ENCODE measurements at places on chromosomes 7 and 10.

GRCh38 chr10:6230315-6230714 is 27.6 kb downstream of the PFKFB3 start:
- DNase-seq = no peak

DNA sequence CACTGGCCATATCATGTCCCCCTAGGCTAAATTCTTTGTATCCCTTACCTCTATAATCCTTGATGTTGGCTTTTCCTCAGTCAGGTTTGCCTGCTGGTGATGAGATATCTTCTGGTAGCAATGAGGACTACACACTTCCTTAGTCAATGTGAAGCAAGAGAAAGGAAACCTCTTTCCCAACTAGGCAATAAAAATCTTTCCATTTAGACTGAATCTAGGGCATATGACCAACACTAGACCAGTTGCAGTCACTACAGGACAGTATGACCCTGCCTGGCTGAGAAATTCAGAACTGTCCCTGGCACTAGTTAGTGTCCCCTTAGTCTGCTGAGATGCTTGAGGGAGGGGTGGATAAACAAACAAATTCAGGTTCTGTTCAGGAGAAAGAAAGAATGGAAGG is 142.6 kb downstream of the RNLS start:
- no peak for DNase-seq

GRCh38 chr7:141600168-141601006 is 49.2 kb downstream of the AGK start:
- DNase-seq = no peak

- DNase-seq = no peak
Observed at GRCh38 chr10:95987685-95988426, 55.5 kb upstream of the CCNJ start.

- DNase-seq = no peak
Observed at GRCh38 chr10:50928190-50928552, 42.7 kb upstream of the A1CF start.

- no peak for DNase-seq
Observed at GRCh38 chr7:105389088-105389650, 448 bp upstream of the SRPK2 start.

GRCh38 chr10:112137154-112137987 is 46.2 kb downstream of the GPAM start:
- peak; percentile 16 for DNase-seq

DNA sequence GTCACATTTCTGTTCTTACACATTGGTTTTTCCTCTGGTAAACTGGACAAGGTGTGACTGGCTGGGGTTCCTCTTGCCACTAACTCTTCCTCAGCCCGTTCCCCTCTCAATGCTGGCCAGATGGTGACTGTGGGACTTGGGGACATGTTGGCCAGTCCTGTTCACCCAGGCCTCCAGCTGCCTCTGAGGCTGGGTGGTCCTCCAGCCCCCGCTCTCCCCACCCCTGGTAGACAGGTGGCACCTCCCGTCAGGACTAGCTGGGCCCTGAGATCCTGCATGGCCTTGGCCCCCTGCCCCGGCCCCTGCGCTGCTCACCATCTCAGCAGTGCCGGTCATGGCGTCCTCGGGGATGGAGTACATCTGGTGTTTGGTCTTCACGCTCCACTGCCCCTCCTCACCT is 10.8 kb upstream of the MYL7 start:
- DNase-seq = no peak

- no peak for DNase-seq
Observed at GRCh38 chr7:28301148-28301641, 111.1 kb upstream of the CREB5 start.

- DNase-seq = no peak
Observed at GRCh38 chr10:29465384-29465783, 169.4 kb downstream of the SVIL start.

DNA sequence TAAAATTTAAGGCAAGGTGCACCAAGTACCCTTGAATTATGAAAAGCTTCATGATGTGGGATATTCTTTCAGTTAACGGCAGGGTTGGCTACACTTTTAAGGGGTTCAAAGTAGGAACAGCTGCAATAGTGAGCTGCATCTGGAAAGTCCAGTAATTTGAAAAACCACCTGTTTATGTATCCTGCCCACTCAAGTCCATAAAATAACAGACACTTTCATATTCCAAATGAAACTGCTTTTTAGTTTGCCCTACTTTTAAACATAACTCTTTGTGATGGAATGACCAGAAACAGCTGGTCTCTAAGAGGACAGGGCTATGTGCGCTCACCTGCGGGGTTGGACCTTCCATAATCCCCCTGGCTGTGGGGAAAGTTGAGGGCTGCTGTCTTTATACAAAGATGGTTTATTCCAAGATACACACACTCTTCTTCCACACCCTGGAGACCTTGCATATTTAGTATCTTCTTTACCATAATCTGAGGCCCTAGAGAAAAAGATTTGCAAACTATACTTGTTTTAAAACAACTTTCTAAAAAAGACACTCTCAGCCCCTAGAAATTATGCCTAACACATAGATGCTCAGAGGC is 7.4 kb downstream of the CAV1 start:
- DNase-seq = no peak

GRCh38 chr10:7986851-7987250 is 67.6 kb upstream of the GATA3 start:
- DNase-seq = peak; percentile 2

GRCh38 chr7:1237704-1238255 is 5.1 kb downstream of the UNCX start:
- DNase-seq = no peak

- DNase-seq = no peak
Observed at GRCh38 chr7:73820013-73820412, 10.8 kb upstream of the CLDN4 start.

GRCh38 chr7:72272479-72272878 is 139.7 kb downstream of the CALN1 start:
- DNase-seq = no peak

GRCh38 chr10:1356349-1356748 is 300.2 kb downstream of the WDR37 start:
- DNase-seq = no peak

GRCh38 chr7:86908948-86909347 is 150.5 kb downstream of the ELAPOR2 start:
- DNase-seq = no peak

GRCh38 chr7:88226886-88227516 is 7.2 kb upstream of the SRI start:
- DNase-seq = peak; percentile 18

DNA sequence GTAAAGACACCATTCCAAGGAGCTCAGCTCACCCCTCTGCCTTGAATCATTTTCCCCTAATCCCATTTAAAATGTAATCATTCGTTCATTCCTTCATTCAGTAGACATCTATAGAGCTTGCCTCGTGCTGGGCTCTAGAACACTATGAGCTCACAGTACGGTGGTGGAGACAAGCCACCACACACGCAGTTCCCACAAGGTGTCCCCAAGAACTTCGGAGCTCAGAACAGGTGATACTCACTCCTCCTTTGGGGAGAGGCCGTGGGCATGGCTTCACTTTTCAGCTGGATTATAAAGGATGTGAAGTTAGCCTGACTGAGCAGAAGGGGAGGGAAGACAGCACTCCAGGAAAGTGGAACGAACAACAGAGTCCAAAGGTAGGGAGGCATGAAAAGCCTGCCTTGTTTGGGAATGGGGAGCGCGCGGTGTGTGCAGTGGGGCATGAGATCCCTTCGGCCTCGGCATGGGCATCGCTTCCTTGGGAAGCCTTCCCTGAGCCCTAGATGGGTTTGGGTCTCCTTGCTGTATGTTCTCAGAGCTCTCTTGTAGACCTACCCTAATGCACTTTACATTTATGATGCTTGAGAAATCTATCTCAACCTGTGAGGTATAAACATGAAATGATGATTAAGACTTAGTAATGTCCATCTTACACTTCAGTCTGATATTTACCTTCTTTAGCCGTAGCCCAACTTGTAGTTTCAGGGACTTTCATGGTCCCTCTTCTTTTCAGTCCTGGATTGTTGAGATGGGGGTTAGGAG is 809 bp upstream of the OGA start:
- DNase-seq = no peak

- no peak for DNase-seq
Observed at GRCh38 chr7:120856621-120857352, 1.2 kb downstream of the TSPAN12 start.

GRCh38 chr10:97058521-97058920 is 127.2 kb downstream of the SLIT1 start:
- no peak for DNase-seq

DNA sequence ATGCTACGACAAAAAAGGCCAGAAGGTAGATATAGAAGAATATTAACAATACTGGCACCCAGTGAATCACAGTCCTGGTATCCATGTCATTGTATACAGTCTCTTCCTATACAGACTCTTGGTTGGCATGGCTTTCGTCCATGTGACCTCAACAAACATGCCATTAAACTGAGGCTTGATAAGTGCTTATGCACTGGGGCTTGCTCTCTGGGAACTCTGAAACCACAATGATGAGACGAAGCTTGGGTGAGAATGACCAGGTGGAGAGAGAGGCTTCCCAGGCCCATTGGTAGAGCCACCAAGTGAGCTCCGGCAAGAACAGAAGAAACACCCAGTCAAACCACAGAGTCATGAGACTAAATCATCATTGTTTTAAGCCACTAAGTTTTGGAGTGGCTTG is 33.2 kb downstream of the PNPLA8 start:
- DNase-seq = no peak

GRCh38 chr7:103919272-103919868 is 70.1 kb downstream of the RELN start:
- no peak for DNase-seq

- DNase-seq = no peak
Observed at GRCh38 chr7:121714559-121715303, 158.2 kb upstream of the PTPRZ1 start.

- peak; percentile 82 for DNase-seq
Observed at GRCh38 chr7:6226194-6226799, 46.1 kb downstream of the CYTH3 start.

- peak; percentile 7 for DNase-seq
Observed at GRCh38 chr10:93816123-93816747, 58.5 kb downstream of the LGI1 start.

DNA sequence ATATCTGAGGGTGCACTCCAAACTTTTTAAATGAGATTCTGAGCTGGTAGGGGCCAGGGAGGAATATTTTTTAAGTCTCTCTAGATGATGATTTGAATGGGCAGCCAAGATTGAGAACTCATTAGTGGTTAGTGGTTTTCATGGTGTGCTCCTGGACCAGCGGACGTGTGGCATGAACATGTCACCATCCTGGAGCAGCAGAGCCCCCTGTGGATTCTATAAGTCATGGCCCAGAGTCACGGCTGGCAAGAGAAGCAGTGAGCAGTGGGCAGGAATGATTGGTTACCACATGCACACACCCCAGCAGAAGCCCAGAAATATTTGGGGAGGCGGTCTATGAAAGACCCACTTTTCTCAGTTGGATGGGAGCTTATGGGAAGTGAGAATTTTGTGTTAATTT is 21.2 kb upstream of the UCN3 start:
- DNase-seq = no peak

Data from AG04450 (cell line).